ENCODE measurements at places on chromosomes 1 and 21. TPM values are rescaled to one million over a fixed set of nuclear protein-coding genes. Genes with fewer than 3 reads are reported as not detected.

DNA sequence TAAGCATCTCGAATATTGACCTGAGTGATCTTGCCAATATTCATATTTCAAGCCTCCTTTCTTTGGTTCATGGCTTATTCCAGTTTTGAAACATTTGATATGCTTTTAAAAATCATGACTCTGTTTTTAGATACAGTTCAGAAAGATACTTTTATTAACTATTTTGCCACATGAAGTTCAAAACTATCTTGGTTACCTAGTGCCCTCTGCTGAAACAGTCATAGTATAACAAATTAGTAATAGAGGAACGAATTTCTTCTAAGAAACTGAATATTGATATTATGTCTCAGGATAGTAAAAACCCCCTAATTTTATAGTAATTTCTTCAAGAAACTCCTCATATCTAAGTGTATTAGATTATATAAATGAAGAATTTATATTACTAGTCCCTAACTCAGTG is 52.6 kb upstream of the RC3H1 start:
- DNase-seq = peak; percentile 17

- no peak for DNase-seq
Observed at GRCh38 chr21:37945036-37945435, 28.8 kb upstream of the KCNJ6 start.

LCE2C gene
- polyA plus RNA-seq = not detected

LRRC71 gene
- polyA plus RNA-seq = not detected

TTC22 gene
- 9.0 TPM for polyA plus RNA-seq

KRTAP13-2 gene
- polyA plus RNA-seq = not detected

TMEM200B gene
- polyA plus RNA-seq = 11.0 TPM

HHIPL2 gene
- polyA plus RNA-seq = 0.99 TPM
